ENCODE measurements at places on chromosomes 2 and 18. TPM values are rescaled to one million over a fixed set of nuclear protein-coding genes. Genes with fewer than 3 reads are reported as not detected.

Gene FABP1
- total RNA-seq, result not detected

Gene SELENOI
- total RNA-seq, result 42.3 TPM

Gene SERPINB4
- total RNA-seq, result not detected

Gene DSG4
- not detected for total RNA-seq

Gene STAT1
- 343 TPM for total RNA-seq

Gene ZNF396
- 1.1 TPM for total RNA-seq

Gene DSG1
- not detected for total RNA-seq

Gene ALPG
- not detected for total RNA-seq

Gene CNGA3
- total RNA-seq, result not detected

- no peak for DNase-seq
Measured at GRCh38 chr18:69401226-69401971, 711 bp downstream of the DOK6 start.

DNA sequence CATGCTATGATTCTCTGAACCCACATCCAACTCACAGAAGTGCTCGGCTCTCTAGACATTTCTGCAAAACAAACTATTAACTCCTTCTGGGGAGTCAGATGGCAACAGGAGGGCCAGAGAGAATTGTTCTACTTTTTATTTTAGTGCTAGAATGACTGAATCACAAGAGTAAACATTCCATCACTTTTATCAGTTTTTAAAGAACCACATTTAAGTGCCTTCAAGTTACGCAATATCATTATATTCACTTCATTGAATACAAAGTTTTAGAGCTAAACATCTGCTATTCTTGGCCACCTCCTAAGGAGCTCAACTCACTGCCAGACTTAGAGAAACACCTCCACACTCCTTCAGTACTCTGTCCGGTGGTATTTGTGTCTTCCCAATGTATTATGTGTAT lies 22.4 kb downstream of the B4GALT6 start:
- no peak for DNase-seq

DNA sequence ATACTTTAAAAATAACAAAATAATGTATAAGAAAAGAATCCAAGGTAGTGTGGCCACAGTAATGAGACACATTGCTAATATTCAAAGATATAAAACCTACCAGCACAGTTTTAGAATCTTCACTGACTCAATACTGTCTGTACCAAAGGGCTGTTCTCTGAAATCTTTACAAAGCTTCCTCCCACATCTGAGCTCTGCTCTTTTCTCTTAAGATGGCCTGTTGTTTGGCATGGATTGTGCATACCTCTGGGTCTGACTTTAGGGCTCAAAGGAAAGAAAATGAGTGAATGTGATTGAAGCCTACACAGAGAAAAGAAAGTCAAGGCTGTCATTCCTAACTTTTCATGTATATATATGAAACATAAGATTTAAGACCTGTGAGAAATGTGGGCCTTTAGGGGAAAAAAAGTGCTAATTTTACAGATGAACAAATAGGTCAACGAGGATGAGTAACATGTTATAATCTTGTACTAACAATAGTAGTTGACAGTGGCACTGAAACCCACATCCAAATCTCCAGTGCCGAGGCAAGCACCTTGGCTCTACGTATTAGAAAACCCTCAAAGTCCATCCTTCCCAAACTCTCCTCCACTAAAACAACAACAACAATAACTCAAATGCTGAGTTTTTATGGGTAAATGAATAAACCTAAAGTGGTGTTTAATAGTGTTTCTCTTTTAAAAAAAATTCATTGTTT lies 114.2 kb downstream of the ZNF521 start:
- no peak for DNase-seq

GRCh38 chr2:219893541-219893940 lies 266.1 kb downstream of the SLC4A3 start:
- DNase-seq, result no peak

GRCh38 chr2:231909631-231910030 lies 16.6 kb downstream of the NPPC start:
- DNase-seq, result no peak

GRCh38 chr2:141331127-141331526 lies 799.7 kb downstream of the LRP1B start:
- DNase-seq, result no peak

DNA sequence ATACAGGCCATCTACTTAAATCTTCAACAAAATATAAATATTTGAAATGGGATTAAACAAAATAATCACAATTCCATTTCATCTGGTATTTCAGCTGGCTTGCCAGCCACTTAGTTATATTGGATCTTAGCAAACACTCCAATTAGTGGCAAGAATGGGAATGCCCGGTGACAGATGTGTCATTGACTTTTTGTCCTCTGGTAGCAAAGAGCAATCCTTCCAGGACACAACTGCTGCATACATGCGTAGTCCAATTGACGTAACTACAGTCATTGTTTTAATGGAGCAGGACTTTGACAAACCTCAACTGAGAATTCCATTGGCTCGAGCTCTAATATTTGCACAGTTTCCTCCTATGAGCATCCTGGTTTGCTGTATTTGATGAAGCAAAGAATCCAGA lies 69.9 kb downstream of the RNF152 start:
- no peak for DNase-seq

- no peak for DNase-seq
Measured at GRCh38 chr2:26818972-26819371, 29.0 kb upstream of the DPYSL5 start.

DNA sequence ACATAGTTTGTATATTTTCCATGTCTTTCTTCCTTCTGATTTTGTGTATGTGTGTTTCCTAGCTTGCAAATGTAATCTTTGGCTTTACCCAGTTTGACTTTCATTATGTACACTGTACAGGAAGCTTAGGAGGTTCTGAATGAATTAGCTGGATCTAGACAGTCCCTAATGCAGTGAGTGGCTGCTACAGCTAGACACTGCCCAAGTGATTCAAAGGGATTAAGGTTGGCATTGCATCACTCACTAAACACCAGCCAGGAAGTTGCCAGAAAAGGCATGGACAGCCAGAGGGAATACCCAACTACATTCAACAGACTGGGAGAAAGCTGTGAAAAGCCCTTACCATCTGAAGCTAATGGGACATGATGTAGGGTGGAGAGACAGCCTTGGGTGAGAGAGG lies 316.0 kb upstream of the MEX3C start:
- DNase-seq, result no peak

GRCh38 chr2:17871639-17872038 lies 6.8 kb upstream of the KCNS3 start:
- DNase-seq, result no peak

DNA sequence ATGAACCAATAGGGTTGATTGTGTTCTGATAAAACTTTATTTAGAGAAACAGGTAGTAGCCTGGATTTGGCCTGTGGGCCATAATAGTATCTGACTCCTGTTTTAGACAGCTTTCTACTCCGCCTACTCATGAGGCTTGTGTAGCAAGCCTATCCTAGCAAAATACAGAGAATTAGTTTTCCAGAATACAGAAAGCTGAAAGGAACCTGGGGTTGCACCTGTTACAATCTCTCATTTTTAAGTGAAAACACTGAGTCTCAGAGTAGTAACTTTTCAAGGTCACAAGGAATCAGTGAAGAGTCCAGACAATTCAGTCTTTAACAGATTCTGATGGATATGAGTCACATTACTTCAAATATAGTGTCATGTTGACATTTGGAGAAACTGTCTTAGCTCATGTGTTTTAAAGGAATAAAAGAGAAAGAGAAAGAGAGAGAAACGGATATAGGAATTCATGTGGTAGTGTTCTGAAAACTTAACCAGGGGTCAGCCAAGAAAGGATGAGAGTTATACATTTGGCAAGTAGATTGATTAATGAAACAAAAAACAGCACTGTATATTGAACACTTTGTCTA lies 17.0 kb downstream of the ARHGAP28 start:
- no peak for DNase-seq

DNA sequence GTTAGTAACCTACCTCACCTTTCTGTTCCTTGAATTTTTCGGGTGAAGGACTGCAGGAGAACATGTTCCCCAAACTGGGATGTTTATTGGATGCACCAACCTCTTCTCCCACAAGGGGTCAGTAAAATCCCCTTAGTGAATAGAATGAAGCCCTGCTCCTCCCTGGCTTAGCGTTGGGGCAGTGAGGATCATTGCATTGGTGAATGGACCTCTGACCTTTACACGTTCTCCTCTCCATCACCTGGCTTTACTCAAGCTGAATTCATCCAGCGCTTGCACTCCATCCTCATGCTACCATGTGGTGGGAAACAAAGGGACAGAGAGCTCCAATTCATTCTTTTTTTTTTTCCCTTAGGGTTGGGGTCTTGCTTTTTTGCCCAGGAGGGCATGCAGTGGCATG lies 157.2 kb downstream of the MIB1 start:
- DNase-seq, result peak; percentile 36

DNA sequence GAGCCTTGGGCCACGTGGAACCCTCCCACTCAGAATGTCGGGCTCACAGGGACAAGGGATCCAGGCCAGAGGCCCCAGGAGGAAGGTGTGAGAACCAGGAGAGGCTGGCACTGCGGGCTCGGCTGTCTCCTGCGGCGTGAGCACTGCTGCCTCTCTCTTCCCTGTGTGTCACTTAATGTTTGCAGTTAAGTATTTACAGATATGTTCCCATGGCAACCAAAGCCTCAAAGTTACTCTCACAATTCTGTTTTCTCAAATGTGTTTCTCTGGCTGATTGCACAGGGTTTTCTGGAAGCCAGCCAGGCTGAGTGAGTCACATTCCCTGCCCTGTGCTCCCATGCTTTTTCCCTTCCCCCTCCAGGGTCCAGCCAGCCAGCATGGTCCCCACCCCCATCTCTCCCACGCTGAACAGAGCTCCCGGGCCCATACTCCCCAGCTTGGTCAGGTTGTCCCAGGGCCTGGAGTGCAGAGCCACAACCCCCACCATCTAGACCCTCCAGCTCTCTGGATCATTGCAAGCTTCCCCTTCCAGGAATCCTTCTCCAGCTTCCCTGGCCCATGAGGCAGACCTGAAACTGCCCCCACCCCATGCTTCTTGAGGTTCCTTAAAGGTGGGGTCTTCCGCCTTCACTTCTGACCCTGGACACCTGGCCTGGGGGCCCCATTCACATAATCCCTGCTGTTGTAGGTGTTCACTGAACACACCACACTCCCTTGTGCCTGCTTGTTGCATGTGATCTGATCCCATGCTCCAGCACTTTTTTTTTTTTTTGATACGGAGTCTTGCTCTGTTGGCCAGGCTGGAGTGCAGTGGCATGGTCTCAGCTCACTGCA lies 265.9 kb downstream of the CELF4 start:
- peak; percentile 15 for DNase-seq

DNA sequence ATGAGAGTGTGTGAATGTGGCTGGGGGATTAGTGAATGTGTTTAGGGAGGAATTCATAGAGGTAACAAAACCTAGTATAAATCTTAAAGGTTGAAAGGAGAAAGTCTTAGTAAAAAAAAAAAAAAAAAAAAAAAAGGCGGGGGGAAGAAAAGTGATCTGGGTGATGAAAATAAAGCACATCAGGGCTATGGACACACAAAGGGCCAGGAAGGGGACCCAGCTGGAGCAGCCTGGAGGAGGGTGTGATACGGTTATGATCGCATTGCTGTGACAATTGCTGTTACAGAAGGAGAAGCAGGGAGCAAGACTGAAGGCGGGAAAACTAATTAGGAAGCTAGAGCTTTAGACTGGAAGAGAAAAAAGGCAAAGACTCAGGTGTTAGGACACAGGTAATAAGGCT lies 85.4 kb downstream of the DLGAP1 start:
- no peak for DNase-seq

GRCh38 chr2:24592441-24593100 lies 101.5 kb downstream of the NCOA1 start:
- DNase-seq, result no peak

- DNase-seq, result no peak
Measured at GRCh38 chr2:128366713-128367511, 48.2 kb upstream of the HS6ST1 start.

GRCh38 chr2:128505150-128505490 lies 186.5 kb upstream of the HS6ST1 start:
- DNase-seq, result no peak

DNA sequence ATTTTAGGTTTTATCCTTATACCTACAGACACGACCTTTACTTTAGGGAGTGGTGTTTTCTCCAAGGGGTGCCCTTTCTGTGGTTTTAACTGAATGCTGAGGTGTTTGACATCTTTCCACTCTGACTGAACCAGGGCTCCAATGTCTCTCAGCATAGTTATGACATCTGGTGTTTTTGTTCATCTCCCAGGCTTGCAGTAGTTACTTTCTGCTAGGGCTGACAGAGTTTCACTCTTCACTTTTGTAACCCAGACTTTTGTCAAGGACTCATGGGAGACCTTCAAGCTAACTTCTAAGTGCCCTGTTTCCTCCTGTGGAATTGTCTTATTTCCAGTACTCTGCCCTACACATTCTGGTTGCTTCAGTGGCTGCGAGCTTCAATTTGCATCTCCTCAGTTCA lies 103.1 kb downstream of the CCDC85A start:
- no peak for DNase-seq

DNA sequence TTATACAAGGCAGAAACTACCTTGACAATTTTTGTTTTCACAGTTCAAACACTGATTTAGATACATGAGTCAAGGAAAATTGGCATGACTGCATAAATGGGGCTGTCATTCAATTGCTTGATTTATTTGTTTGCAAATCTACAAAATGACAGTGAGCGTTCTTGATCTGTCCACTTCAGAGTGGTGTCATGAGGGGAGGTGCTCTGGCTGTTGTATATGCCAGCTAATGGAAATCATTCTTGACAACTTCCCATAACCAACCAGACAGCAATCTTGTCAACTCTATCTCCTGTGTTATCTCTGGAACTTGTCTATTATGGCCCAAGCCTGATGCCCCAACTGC lies 120.6 kb upstream of the UGP2 start:
- no peak for DNase-seq

GRCh38 chr18:77906103-77906892 lies 656.6 kb downstream of the GALR1 start:
- DNase-seq, result no peak

- DNase-seq, result no peak
Measured at GRCh38 chr18:6589923-6590322, 139.6 kb upstream of the ARHGAP28 start.

DNA sequence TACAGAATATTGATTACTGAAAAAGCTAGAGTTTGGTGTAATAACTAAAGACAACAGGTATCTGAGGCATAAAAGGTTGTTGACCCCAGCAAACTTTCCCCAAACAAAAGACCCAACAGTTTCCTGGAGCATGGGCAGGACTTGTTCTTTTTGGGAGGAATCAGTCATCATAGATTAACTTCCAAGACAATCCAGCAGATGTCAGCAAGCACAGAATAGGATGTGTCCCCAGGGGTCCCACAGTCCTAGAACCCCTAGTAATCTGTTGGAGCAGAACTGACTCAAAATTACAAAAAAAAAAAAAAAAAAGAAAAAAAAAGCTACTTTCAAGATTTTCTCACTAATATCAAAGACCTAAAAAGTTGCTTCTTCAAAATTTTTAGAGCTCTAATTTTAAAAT lies 564.7 kb upstream of the SLC39A10 start:
- no peak for DNase-seq

- no peak for DNase-seq
Measured at GRCh38 chr2:44741507-44741906, 200.0 kb upstream of the SIX3 start.

- DNase-seq, result no peak
Measured at GRCh38 chr2:67489396-67489795, 92.3 kb downstream of the ETAA1 start.

Data from activated CD4-positive, alpha-beta T cell treated with anti-CD3 and anti-CD28 coated beads for 36 hours (primary cell).